Activated naive CD4-positive, alpha-beta T cell treated with Interleukin-2 at 50 U/mL for 16 hours (primary cell): ENCODE measurements at places on chromosomes 3 and 15.
A peak's percentile ranks its signal among the peaks of the same experiment; 100 is the strongest.

DNA sequence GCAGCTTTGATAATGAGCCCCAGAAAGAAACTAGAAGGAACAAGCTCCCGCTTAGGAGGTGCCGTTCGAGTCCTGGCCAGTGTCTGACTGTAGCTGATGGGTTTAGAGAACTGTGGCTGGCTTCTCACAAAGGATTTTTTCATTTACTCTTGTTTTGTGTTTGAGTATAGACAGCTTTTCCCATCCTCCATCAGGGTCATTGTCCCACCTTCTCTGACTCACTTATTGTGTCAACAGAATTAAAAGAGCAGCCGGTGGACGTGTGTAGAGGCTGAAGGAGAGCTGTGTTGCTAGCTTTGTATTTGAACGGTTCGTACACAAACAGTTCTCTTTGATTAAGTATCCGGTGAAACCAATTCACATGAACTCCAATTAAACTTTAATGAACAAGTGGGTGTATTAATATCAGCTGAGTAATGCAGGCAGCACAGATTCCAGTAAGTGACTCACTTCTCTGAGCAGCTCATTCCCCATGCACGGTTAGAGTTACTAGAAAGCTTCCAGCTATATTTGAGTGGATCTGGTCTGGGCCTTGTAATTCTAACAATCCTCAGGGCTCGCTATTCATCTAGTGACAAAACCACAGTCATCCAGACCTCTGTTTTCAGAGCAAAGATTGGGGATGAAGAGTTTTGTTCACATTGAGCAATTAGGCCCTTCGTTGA is 141.0 kb downstream of the LPP start:
- DNase-seq, result no peak

- peak; percentile 7 for DNase-seq
Observed at GRCh38 chr15:34154725-34155204, 52.9 kb downstream of the PGBD4 start.

GRCh38 chr3:72633534-72633933 is 214.7 kb downstream of the SHQ1 start:
- no peak for DNase-seq

DNA sequence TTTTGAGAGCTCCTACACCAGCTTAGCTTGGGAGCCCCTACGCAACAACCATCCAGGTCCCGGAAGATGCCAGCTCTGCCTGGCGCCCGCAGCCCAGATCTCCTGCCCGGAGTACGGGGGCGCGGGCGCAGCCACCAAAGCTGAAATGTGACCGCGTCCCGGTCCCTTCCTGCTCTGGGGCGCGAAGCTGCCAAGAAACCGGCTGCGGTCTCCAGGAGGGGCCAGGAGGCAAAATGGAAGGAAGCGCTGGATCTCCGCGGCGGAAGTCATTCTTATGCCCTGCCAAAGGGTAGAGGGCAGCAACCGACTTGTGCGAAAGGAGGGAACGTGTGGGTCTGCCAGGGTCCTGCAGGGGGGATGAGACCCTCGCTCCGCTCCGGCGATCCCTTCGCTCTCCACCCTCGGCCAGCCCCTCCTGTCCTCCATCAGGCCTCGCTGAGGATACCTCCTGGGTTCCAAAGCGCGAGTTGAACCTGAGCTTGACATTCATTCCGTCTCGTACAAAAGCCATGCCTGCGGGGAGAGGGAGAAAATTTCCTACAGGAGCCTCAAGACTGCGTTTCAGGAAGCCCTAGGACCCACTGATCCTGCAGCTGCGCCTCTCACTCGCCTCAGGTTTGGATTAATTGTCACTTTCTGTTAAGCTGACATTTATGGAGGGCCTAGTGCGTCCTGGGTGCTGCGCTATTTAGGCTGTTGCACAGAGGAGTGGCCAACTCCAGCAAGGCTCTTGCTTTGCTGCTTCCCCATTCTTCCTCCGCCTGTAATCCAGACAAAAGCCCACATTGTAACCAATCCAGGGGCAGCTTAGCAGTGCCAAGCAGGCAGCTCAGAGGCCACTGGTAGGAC is 98.3 kb upstream of the VGLL3 start:
- no peak for DNase-seq

DNA sequence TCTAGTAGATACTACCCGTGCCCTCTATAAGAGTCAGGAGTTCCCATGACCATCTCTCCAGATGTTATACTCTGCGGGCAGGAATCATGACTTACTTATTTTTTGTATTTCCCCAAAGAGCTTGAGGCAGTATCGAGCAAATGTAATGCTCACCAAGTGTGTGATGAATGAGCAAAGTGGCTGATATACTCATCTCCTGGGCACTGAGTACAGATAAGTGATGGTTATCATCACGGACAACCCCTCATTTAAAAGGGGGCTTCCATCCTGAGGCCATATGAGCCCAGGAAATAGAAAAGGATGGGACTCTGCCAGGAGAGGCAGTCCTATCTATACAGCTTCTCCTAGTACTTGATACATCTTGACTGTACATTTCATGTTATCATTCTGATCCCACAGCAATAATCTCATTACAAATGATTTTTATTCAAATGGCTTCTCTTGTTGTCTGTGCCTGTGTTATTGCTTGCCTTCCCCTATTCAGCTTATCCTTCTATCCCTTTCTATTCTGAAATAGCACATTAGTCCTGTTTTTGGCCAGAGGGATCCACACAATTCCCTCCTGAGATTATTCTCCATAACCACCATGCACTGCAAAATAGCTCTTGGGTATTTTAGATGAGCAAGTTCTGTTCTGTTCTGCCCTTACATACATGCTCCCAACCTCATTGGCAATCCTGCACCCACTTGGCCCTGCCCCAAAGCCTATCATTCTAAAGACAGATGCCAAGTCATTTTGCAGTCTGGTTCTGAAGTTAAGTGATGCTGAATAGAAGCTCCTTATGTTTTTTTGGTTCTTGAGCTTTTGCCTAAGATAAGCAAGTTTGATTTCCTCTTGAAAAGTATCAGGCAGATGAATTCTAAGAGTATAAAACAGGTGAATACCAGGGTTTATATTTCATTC is 48.0 kb upstream of the MRPL3 start:
- DNase-seq, result no peak

GRCh38 chr3:41508063-41508696 is 308.9 kb downstream of the CTNNB1 start:
- no peak for DNase-seq

DNA sequence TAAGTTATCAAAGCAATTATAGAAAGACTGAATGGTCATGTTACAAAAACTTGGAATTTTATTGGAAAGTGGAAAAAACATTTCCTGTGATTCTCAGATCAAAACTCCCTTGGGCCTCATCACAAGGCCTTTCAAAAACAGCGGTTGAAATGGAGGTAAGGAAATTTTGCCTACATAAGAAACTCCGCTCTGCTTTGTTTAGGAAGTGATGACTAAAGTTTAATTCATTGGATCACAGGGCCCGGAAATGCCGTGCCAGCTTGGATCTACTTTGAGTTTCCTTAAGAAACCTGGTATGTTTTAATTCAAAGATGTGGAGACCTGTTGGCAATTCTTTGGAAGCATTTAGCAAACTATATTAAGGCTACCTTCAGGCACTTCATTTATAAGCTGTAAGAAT is 143.9 kb upstream of the MME start:
- no peak for DNase-seq

DNA sequence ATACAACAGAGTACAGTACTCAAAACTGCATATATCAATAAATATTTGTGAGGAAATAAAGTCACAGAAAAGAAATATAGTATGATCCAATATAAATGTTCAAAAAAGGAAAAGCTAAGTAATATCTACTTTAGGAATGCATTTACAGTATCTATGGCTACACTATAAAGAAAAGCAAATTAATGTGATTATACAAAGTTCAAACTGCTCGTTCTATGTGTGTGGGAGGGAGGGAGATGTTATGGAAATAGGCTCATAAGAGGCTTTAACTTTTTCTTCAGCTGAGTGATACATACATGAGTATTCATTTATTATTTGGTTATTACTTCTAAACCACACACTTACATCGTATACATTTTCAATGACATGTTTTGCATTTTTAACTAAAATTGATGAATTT is 377.7 kb upstream of the AGTR1 start:
- DNase-seq, result no peak

DNA sequence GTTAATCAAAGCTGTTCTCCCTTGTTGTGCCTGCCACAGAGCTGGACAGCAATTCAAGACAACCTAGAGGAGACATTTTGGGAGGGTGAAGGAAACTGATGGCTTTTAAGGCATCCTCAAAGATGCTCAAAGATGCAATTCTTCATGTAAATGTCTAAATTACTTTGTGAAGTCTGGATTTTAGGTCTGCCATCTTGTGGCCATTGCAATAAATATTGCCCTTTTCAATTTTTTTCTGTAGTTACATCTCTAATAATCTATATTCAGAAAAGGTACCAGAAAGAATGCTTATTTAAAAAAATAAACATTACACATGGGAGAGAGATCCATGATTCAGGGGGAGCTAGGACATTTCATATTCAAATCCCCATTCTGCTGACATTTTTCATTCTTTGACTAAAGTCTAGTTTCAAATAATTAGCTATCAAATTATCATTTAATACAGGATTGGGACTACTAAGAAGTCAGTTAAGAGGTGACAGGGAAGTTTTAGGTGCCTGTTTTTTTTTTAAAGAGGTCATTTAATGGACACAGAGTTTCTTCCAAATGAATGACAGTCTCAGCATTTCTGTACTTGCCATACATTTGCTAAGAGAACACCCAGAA is 259.8 kb upstream of the WNT5A start:
- DNase-seq, result no peak

- DNase-seq, result no peak
Observed at GRCh38 chr3:97889814-97890213, 68.0 kb downstream of the CRYBG3 start.

- DNase-seq, result no peak
Observed at GRCh38 chr3:126807795-126808194, 103.8 kb downstream of the CHCHD6 start.

GRCh38 chr3:50390508-50391224 is 31.3 kb upstream of the TMEM115 start:
- DNase-seq, result no peak

GRCh38 chr15:64766058-64766457 is 9.3 kb downstream of the RBPMS2 start:
- no peak for DNase-seq

- DNase-seq, result no peak
Observed at GRCh38 chr3:46183330-46183729, 24.8 kb downstream of the CCR1 start.

GRCh38 chr3:143036557-143036956 is 35.2 kb downstream of the U2SURP start:
- DNase-seq, result no peak

- DNase-seq, result no peak
Observed at GRCh38 chr3:184748219-184749135, 36.6 kb upstream of the MAGEF1 start.

- DNase-seq, result no peak
Observed at GRCh38 chr3:24166515-24166914, 221.4 kb downstream of the NR1D2 start.

DNA sequence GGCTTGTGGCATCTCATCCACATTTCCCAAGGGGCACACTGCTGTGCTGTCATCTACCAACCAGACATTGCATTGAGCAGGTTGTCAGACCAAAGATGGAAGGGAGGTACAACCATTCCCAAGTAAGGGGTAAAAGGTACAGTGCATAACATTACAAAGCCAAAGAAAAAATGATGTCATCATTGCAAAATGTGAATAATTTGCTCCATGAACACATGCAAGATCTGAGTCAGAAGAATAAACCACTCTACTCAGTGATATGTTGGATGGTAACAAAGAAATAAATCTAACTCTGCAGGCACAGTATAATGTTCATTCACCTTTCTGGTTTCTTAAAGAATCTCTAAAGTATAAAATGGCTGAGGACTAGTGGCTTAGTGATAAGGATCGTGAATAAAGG is 202.7 kb downstream of the MAGI1 start:
- DNase-seq, result no peak

GRCh38 chr3:49019941-49020329 is 1.6 kb upstream of the DALRD3 start:
- no peak for DNase-seq

GRCh38 chr3:47011371-47011770 is 31.9 kb downstream of the NBEAL2 start:
- DNase-seq, result no peak

- no peak for DNase-seq
Observed at GRCh38 chr3:15983693-15984092, 185.9 kb upstream of the ANKRD28 start.

GRCh38 chr3:150723946-150724345 is 20.2 kb upstream of the ERICH6 start:
- DNase-seq, result no peak

GRCh38 chr3:101963902-101964362 is 114.6 kb downstream of the NFKBIZ start:
- peak; percentile 27 for DNase-seq

DNA sequence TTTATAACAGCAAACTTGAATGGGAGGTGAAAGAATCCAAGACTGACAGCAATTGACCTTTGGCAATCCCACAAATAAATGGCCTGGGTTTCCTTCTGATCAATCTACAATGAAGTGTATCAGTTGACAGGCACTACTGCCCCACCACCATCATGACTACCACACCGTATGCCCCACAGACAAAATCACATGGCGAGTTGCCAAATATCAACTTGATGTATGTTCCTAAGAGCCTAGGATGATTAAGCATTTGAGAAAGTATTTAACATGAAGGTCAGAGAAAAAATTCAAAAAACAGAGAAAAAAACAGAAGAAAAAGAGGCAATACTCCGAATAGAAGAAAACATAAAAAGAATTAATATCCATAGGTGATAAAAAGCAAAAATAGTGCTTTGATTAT is 215.9 kb upstream of the STAC start:
- no peak for DNase-seq

- no peak for DNase-seq
Observed at GRCh38 chr3:146543461-146544001, 876 bp downstream of the PLSCR1 start.

DNA sequence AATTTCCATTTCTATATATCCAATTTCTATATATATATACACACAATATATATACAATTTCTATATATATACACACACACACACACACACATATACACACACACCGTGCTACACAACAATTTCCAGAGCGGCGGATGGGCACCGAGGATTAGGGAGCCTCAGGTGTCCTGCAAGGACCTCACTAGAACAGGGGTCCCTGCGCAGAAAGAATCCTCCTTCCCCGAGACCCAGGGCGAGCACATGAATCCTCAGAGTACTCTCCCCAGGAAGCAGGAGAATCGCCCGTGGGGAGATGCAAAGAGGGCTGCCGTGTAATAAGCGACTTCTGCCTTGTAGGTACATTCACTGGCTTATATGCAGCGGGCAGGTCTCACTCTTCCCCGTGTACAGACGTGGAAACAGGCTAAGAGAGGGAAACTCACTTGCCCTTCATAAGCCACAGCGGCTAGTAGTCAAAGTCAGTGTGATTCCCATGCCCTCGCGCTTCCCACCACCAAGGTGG is 467 bp downstream of the PIF1 start:
- DNase-seq, result no peak

DNA sequence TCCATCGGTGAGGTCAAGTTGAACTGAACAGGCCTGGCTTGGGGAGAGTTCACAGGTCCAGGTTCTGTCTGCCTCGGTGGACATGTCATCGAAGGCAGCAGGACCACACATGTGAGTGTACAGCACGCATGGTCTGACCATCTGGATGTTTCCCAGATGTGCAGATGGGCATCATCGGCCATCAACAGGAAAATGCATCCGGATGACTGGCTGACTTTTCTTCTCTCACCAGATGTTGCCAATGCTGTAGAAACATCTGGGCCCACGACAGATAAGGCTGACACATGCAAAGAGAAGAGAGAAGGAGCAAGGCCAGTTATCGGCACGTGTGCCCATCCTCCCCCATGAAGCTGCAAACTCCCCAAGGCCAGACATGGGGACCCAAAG is 45.1 kb downstream of the NOX5 start:
- DNase-seq, result no peak
